Effector memory CD4-positive, alpha-beta T cell (primary cell): ENCODE measurements at places on chromosomes 3 and 15.

DNA sequence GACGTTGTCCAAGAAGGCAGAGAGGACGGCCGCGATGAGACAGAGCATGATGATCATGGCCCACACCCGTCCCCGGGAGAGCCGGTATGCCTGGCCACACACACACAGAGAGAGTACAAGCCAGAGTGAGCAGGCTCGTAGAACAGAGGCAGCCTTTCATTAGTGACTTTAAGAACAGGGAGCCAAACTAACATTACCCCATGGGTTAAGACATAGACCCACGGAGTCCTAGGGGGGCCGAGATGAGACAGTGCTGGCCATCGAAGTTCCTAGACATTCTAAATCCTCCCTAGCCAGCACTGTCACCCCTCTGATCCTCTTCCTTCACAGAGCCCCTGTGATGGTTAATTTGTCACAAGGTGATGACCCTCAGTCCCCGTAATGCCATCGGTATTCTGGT is 114.0 kb downstream of the OCA2 start:
- DNase-seq, result no peak

DNA sequence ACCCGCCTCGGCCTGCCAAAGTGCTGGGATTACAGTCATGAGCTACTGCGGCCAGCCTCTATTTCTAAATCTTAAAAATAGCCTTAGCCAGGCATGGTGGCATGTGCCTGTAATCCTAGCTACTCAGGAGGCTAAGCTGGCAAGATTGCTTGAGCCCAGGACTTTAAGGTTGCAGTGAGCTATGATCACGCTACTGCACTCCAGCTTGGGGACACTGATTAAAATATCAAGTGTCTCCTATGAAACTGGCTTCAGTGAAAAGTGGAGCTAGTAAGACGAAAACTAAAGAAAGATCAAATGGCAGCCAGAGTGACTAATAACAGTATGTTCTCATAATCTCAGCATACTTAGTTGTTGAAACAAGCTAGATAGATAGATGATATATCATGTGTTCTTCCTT is 112.5 kb downstream of the STT3B start:
- DNase-seq, result no peak

- DNase-seq, result no peak
Observed at GRCh38 chr15:64107337-64107736, 11.6 kb downstream of the SNX1 start.

- no peak for DNase-seq
Observed at GRCh38 chr15:78393137-78393536, 44.9 kb upstream of the IREB2 start.

GRCh38 chr3:35944926-35945710 is 305.8 kb downstream of the ARPP21 start:
- no peak for DNase-seq

DNA sequence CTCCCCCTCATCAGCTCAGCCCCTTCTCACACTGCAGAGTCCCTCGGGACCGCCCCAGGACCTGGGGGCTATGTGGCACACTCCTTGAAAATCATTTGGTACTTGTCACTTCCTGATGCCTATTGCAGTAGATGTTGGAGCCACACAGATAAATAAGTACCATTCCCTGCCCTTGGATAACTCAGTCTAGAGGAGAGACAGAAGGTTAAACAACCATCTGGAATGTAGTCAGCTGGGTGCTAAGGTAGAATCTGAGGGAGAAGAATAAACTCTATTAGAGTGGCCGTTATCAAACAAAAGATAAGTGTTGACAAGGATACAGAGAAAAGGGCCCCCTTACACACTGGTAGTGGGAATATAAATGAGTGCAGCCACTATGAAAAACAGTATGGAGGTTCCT is 112.3 kb upstream of the NR2E3 start:
- no peak for DNase-seq

GRCh38 chr3:176971613-176972174 is 225.6 kb downstream of the TBL1XR1 start:
- DNase-seq, result no peak

DNA sequence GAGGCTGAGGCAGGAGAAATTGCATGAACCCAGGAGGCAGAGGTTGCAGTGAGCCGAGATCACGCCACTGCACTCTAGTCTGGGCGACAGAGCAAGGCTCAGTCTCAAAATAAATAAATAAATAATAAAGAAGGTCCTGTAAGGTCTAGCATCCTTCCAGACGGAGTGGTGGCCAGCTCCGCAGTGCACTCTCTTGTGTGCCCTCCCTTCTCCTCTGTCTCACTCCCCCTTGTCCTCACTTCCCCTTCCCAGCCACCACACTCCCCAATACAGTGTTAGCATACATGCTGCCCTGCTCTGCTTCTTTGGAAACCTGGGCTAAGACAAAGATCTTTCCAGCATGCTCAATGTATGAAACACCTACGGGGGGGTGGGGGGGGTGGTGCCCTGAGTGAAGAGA is 3.4 kb upstream of the CLN6 start:
- DNase-seq, result no peak

DNA sequence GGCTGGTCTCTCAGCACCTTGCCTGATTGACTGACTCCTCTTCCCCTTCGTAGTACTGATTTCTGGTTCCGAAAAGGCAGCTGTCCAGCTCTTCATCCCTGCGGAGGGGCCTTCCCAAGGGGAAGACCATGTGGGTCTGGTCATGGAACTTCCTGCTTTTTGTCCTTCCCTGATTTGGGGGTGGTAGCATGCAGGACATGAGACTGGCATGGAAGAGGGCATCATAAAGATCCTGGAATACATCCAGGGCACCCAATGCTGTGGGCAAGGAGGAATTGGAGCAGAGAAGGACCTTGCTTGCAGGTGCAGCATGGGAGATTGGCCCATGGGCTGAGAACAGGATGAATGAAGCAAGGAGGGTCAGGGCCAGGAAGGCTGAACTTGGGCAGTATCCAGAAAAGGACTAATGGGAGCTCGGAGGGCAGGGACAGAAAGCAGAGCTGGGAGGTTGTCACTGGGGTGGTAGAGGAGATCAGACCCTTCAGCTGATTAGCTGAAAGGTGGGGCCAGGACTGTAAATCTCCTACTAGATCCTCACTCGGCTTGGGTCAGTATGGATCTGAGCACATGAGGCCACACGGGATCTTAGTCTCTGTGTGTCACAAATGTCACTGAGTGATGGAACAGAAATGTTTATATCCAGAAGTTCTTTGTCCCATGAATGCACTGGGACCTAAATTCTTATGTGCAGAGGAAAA is 59.5 kb downstream of the AMOTL2 start:
- no peak for DNase-seq

GRCh38 chr15:44308415-44308814 is 19.9 kb downstream of the GOLM2 start:
- no peak for DNase-seq

DNA sequence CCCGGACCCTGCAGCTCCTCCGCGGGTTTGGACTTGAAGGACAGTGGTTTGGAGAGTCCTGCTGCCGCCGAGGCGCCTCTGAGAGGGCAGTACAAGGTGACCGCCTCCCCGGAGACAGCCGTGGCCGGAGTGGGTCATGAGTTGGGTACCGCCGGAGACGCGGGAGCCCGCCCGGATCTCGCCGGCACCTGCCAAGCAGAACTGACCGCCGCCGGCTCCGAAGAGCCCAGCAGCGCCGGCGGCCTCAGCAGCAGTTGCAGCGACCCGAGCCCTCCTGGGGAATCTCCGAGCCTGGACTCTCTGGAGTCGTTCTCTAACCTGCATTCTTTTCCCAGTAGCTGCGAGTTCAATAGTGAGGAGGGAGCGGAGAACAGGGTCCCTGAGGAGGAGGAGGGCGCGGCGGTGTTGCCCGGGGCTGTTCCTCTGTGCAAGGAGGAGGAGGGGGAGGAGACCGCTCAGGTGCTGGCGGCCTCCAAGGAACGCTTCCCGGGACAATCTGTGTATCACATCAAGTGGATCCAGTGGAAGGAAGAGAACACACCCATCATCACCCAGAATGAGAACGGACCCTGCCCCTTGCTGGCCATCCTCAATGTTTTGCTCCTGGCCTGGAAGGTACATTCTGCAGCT is 634 bp downstream of the MINDY2 start:
- no peak for DNase-seq

DNA sequence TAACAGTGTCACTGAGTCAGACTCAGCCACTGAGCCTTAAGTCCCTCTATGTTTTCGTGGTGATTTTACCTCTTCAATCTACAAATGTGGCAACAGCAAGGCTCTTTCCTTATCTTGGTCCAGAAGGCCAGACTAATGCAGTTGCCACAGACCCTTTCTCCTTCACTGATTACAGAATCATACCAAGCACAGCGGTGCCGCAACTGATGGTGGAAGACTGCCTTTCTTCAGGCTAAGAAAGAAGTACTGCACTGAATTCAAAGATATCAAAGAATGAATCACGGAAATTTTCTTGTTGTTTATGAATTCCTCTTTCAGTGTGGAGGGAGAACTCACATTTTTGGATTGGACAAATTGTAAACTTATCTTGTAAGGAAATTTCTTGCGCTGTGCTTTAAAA is 18.6 kb downstream of the DCP1A start:
- DNase-seq, result no peak

DNA sequence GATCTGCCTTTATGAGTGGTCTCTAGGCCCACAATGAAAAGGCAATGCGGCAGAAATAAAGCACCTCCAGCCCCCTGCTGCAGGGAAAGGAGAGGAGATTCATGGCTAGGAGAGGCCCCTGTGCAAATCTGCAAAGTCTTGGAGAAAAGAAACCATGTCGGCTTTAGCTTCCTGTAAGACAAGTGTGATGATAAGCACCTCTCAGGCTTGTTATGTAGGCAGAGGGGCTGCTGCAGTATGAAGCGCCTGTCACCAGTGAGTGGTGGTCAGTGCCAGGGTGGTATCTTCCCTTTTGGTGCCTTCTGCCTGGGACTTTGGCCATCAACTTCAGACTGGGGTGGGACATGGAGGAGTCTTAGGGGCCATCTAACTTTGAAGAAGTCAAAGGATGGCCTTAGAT is 59.2 kb upstream of the ARHGEF3 start:
- no peak for DNase-seq
